ENCODE measurements at places on chromosomes 7 and 10. TPM values are rescaled to one million over a fixed set of nuclear protein-coding genes. Genes with fewer than 3 reads are reported as not detected.

DNA sequence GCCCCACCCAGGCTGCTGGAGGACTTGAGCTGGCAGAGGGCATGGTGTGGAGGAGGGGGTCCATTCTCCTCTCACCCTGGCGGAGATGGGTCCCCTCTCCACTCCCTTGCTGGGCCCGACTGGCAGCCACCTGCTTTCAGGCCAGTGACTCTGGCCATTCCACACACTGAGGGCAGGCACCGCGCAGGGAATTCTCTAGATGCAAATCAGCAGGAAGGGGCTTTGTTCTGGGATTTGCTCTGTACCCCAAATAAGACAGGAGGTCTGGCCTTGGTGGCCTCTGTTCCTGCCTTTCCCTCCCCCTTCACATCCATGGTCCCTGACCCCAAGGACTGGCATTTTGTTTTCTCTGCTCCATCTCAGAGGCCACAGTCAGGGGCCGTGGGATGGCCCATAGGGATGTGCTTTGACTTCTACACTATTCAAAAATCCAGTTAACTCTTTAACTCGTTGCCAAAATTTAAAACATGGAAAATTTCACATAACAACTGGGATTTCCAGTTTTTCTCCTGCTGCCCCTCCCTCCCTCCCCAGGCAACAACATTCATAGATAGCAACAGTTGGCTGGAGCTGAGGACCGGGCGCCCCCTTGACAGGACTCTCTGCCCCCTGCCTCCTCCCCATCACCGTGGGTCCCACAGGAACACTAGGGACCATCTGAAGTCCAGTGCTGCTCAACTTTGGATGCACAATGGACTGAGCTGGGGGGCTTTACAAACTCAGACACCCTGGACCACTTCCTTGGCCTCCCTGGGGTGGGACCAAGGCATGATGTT, 33.9 kb downstream of the PPIF start:
- DNase-seq = peak; percentile 27

GRCh38 chr7:3538041-3538440, 237.0 kb downstream of the SDK1 start:
- no peak for DNase-seq

- DNase-seq = no peak
Measured at GRCh38 chr7:43509906-43510305, 73.0 kb upstream of the STK17A start.

GRCh38 chr7:95209788-95210187, 114.5 kb downstream of the PON1 start:
- DNase-seq = no peak

DNA sequence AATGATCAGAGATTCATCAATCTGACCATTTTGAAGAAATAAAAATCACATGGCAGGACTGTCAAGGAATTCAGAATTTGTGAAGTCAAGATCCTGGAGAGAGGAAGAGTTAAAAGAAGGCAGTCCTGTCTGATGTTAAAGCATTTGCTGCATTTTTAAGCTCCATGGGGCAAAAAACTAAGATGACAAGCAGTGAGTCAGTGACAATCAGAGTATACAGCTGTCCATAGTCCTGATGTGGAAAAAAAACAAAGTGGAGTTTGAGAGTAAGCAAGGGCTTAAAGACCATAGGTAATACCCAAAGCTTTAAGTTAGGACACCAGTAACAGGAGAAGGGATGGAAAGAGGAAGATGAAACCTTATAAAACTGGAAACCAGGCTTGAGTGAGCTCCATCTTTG, 412.7 kb upstream of the ANKRD30A start:
- DNase-seq = no peak

- DNase-seq = no peak
Measured at GRCh38 chr10:27832826-27833225, 87.2 kb upstream of the MKX start.

DNA sequence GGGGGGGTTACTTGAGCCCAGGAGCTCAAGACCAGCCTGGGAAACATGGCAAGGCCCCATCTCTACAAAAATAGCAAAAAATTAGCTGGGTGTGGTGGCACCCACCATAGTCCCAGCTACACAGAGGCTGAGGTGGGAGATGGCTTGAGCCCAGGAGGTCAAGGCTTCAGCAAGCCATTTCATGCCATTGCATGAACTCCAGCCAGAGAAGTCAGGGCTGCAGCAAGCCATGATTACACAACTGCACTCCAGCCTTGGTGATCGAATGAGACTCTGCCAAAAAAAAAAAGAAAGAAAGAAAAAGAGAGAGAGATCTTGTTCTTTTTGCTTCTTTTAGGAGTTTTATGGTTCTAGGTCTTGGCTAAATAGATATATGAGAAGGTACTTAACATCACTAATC, 200.2 kb upstream of the PHYHIPL start:
- no peak for DNase-seq

DNA sequence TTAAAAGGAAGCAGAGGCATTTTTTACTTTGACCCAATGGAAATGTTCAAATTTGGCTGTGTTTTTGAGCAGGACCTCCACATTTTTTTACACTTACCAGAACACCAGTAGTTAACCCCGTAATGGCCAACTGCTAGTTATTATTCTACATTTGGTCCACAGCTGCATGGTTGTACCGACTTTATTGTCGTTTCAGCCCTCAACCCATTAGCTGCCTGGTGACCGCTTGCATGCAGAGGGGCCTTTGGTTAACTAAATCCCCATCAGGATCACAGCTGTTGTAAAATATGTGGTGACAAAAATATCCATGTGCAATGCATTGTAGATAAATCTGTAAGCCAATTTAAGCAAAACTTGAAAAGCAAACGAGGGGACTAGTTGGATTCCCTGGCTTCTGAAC, 342.2 kb upstream of the MEOX2 start:
- DNase-seq = no peak

Gene MOGAT3
- 1.1 TPM for total RNA-seq

Gene CPA4
- total RNA-seq = 17.4 TPM

Gene TAF5
- 10.0 TPM for total RNA-seq

Gene PLAC9
- 8.2 TPM for total RNA-seq

Gene GIMAP8
- not detected for total RNA-seq

Gene SH2D4B
- total RNA-seq = 0.07 TPM

Gene RAPGEF5
- 11.7 TPM for total RNA-seq

Gene ELOVL3
- not detected for total RNA-seq

Gene SRRM3
- 8.4 TPM for total RNA-seq

Gene VAX1
- total RNA-seq = 0.58 TPM

Gene LGI1
- 2.2 TPM for total RNA-seq

Gene CYP2E1
- total RNA-seq = 0.62 TPM

Gene GRM3
- total RNA-seq = 0.46 TPM

Gene CRTAC1
- total RNA-seq = 5.3 TPM

Gene PRPS1L1
- total RNA-seq = not detected

Gene CADPS2
- 10.1 TPM for total RNA-seq

Gene CEP55
- total RNA-seq = 7.4 TPM

Gene BHLHA15
- 0.57 TPM for total RNA-seq

Measured in type B pancreatic cell (in vitro differentiated cells).